ENCODE measurements at places on chromosomes 3 and 15.

GRCh38 chr3:62882676-62883200, 7.5 kb upstream of the CADPS start:
- no peak for DNase-seq

DNA sequence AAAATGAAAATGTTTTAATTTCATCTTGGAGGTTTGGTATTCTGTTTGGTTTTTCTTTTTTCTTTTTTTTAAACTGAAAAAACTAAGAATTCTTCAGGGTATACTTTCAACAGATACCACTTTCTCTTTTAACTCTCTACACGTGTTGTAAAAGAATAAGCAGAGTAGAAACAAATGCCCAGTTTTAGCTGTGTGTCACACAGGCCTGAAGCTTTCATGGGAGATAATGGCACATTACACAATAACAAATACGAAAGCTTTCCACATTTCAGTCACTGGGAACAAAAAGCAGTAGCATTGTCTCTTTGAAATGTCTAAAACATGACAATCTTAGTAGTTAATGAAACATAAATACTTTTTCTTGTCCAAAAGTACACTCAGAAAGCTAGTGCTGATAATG, 818.5 kb downstream of the TBL1XR1 start:
- no peak for DNase-seq

- DNase-seq: no peak
Measured at GRCh38 chr15:49747340-49747739, 126.5 kb downstream of the DTWD1 start.

DNA sequence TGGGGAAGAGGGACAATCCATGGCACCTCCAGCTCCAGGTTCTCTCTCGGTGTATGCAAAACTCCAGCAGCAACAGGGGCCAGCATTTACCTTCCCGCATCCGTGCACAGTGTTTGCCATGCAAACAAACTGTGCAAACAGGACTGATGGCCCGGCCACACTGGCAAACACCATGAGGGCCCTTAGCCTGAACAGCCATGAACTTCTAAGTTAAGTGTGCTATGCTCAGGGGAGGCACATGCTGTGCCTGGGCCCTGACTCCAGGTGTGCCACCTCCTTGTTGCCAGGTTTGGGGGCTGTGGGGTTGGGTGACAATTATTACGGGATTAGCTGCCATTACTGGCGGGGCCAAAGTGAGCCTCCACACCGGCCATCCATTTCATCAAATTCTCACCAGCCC, 57.5 kb downstream of the CACNA2D2 start:
- DNase-seq: no peak

DNA sequence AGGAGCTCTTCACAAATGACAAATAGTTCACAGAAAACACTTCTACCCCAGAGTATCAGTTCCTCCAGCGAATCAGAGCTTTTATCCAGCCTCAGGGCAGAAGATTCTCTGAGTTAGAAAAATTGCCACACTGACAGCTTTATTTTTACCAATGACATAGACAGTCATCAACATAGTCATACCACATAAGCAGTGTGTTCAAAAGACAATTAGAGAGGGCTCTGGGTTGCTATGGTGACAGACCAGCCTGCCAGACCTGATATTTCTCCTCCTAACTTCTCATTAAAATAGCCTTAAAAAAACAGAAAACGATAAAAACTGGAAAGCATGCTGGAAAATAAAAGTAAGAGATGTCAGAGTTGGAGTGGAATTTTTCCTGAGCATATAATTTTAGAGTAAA, 45.9 kb upstream of the COL6A5 start:
- DNase-seq: no peak

GRCh38 chr3:150931745-150932144, 26.5 kb upstream of the MINDY4B start:
- no peak for DNase-seq

GRCh38 chr3:116340680-116341216, 104.5 kb downstream of the LSAMP start:
- no peak for DNase-seq

DNA sequence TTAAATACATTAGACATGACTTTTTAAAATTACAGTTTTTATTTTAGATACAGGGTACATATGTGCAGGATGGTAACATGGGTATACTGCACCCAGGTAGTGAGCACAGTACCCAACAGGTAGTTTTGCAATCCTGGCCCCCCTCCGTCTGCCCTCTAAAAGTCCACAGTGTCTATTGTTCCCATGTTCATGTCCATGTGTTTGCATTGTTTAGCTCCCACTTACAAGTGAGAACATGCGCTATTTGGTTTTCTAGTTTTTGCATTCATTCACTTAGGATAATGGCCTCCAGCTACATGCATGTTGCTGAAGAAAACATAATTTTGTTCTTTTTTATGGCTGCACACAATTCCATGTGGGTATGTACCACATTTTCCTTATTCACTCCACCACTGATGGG, 23.8 kb downstream of the C3orf70 start:
- DNase-seq: no peak

Data from left renal cortex interstitium (tissue), 4 donors.